ENCODE measurements at places on chromosomes 6 and 20. TPM values are rescaled to one million over a fixed set of nuclear protein-coding genes. Genes with fewer than 3 reads are reported as not detected.

Gene ZC2HC1B
- not detected for total RNA-seq

- peak; percentile 24 for DNase-seq
- H3K4me3 ChIP-seq: no peak overlapping the region
- peaks cover 26% of the 10 kb centered on the region for H3K4me1 ChIP-seq
- H3K36me3 ChIP-seq: no peaks in the 10 kb centered on the region
- no peak overlapping the region for H3K27ac ChIP-seq
Measured at GRCh38 chr20:47762699-47763268, 22.5 kb downstream of the SULF2 start.

Gene PRRT1
- total RNA-seq: 2.9 TPM

Gene CLIC5
- total RNA-seq: 3.3 TPM

DNA sequence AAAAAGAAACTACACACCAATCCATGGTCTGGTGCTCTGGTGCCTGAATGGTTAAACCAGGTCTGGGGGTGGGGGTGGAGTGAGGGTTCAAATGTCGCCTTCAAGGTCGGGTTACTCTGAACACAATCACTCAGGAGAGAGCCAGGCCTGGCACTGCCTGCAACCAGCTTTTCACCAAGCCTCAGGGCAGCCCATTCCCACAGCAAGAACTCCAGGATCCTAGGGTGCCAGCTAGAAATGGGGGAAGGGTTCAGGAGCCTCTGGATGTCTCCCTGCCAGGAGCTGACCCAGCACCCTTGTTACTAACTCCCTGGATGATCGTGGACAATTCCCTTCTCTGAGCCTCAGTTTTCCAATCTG is 6.7 kb downstream of the SDC4 start:
- peaks cover 98% of the 10 kb centered on the region for H3K36me3 ChIP-seq
- H3K4me3 ChIP-seq: peak overlapping the region; percentile 95

Gene ADGRB3
- 0.09 TPM for total RNA-seq

GRCh38 chr20:11919581-11919980 is 1.9 kb downstream of the BTBD3 start:
- H3K27ac ChIP-seq: no peak overlapping the region
- H3K4me3 ChIP-seq: no peak overlapping the region
- no peaks in the 10 kb centered on the region for H3K36me3 ChIP-seq
- no peaks in the 10 kb centered on the region for H3K27me3 ChIP-seq
- DNase-seq: no peak

DNA sequence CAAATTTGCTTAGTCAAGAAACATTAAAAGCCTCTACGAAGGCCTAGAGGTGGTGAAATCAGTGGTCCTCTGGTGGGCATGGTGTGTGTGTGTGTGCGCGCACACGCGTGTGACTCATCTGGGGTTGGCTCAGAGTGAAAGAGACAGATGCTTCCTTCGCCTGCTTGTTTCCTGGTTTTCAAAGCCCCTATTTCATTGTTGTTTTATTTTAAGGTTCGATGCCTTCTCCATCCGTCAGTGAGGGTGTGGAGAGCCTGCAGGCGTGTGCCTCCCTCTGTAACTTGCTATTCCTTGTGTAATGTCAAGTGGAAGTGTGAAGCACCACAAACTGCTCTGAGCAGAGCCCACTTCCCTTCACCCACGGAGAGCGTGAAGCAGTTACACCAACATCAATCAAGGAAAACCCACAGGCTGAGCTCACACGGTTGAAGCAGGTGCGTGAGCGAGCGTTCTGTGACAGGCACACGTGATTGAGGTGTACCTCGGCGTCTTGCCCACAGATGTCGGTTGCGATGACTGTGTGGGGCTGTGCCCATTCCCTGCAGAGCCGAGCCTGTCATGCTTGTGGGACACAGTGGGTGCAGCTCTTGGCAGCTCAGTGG is 233.9 kb downstream of the PRL start:
- peaks cover 13% of the 10 kb centered on the region for H3K4me1 ChIP-seq

- H3K27ac ChIP-seq: no peak overlapping the region
- H3K4me3 ChIP-seq: no peak overlapping the region
- H3K4me1 ChIP-seq: no peaks in the 10 kb centered on the region
- H3K27me3 ChIP-seq: peaks cover 53% of the 10 kb centered on the region
- DNase-seq: no peak
Measured at GRCh38 chr6:170045563-170045960, 245.3 kb downstream of the DLL1 start.

- peak overlapping the region; percentile 28 for H3K27ac ChIP-seq
- H3K4me3 ChIP-seq: no peak overlapping the region
- no peak for DNase-seq
- H3K4me1 ChIP-seq: peaks cover 8% of the 10 kb centered on the region
- H3K27me3 ChIP-seq: no peaks in the 10 kb centered on the region
Measured at GRCh38 chr6:14665827-14666724, 548.5 kb downstream of the CD83 start.

Gene SAPCD1
- total RNA-seq: 26.6 TPM

DNA sequence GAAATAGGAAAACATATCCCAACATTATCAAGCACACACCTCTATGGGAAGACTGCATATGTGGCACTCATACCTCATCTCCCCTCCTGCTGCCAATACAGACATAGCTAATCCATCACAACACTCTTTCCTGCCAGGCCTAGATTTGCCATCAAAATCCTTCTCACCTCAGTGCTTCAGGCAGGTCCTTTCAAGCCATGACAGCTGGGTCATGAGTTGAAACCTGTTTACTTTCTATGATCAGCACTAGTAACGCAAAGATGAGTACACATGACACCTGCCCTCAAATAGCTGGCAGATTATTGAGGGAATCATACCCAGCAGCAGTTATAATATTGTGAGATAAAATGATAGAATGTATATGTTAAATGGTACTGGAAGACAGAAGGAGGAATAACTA is 183.1 kb downstream of the AIG1 start:
- no peak overlapping the region for H3K27ac ChIP-seq
- H3K36me3 ChIP-seq: no peaks in the 10 kb centered on the region
- H3K27me3 ChIP-seq: no peaks in the 10 kb centered on the region

Gene PAX1
- not detected for total RNA-seq

Gene CTSZ
- total RNA-seq: 158 TPM

Gene FRK
- total RNA-seq: 21.2 TPM

DNA sequence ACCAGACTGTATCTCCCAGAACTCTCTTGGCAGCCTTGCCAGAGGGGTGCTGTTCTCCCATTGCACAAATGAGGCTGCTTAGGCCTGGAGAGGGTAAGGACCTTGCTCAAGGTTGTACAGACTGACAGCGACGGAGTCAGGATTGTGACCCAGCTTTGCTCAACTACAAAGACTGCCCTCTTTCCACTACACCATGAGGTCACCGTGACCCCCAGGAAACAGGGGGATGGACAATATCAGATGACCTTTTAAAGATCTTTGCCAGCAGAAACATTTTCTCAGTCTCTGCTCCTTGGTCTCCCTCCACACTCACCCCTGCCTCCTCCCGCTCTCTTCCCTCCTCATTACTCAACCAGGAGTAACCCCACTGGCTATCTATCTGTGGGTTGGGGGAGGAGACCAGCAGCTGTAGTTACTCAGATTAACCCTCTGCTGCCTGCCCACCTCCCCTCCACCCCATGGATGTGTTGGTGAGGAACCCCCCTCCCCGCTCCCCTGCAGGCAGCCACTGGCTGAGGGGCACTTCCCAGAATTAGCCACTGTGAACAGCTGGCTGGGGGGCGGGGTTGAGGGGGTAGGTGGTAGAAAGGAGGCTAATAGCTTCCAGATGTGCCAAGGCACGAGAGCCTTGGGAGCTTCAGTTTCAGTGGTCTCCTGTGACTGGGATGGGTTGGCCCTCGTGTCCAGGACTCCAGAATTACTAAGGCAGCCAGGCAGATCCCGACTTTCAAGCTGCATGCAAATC is 26.9 kb upstream of the MRPS18A start:
- no peak for DNase-seq
- no peak overlapping the region for H3K4me3 ChIP-seq
- H3K4me1 ChIP-seq: peaks cover 7% of the 10 kb centered on the region
- H3K36me3 ChIP-seq: no peaks in the 10 kb centered on the region

GRCh38 chr6:143679041-143679440 is 1.3 kb downstream of the PHACTR2 start:
- peak overlapping the region; percentile 76 for H3K4me3 ChIP-seq
- peaks cover 28% of the 10 kb centered on the region for H3K4me1 ChIP-seq
- no peaks in the 10 kb centered on the region for H3K27me3 ChIP-seq
- no peak for DNase-seq
- H3K36me3 ChIP-seq: peaks cover 17% of the 10 kb centered on the region

GRCh38 chr6:69408886-69409285 is 387.9 kb downstream of the LMBRD1 start:
- no peaks in the 10 kb centered on the region for H3K36me3 ChIP-seq
- H3K27me3 ChIP-seq: no peaks in the 10 kb centered on the region
- H3K4me1 ChIP-seq: no peaks in the 10 kb centered on the region
- no peak for DNase-seq
- no peak overlapping the region for H3K4me3 ChIP-seq

GRCh38 chr6:142444881-142445301 is 143.1 kb downstream of the ADGRG6 start:
- no peak overlapping the region for H3K27ac ChIP-seq
- no peak overlapping the region for H3K4me3 ChIP-seq
- H3K36me3 ChIP-seq: peaks cover 11% of the 10 kb centered on the region
- H3K4me1 ChIP-seq: no peaks in the 10 kb centered on the region
- DNase-seq: no peak

Gene PPP1R16B
- not detected for total RNA-seq

DNA sequence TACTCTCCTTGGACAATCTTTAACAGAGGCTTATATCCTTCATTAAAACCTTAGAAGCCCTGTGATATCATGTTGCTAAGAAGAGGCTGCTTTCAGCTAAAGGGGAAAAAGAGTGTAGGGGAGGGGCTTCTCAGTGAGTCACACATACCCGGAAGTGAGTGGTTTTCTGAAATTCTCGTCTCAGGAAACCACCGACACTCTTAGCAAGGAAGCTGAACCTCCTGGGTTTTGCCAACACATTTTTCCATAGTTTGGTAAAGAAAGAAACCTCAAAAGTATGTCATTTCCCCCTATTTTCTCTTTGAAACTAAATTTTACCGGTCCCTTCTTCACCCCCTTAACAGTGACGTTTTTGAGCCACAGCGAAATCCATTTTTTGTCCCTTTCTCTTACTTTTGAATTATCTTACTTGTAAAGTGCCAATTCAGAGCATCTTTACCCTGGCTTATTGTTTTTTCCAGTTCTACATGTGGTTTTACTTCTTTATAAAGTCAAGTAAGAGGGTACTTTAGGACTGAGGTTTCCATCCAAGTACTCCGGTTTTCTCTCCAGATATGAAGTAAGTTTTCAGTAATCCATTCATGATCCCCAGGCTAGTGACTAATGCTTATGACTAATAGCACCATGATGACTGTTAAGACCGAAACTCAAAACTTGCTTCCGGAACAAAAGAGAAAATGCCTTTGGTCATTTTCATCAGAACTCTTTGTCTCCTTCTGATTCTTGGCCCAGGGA is 219.3 kb downstream of the ARHGAP18 start:
- H3K27me3 ChIP-seq: no peaks in the 10 kb centered on the region
- peak overlapping the region; percentile 99 for H3K27ac ChIP-seq
- H3K36me3 ChIP-seq: peaks cover 25% of the 10 kb centered on the region
- H3K4me3 ChIP-seq: peak overlapping the region; percentile 59

Gene SLC22A2
- not detected for total RNA-seq

DNA sequence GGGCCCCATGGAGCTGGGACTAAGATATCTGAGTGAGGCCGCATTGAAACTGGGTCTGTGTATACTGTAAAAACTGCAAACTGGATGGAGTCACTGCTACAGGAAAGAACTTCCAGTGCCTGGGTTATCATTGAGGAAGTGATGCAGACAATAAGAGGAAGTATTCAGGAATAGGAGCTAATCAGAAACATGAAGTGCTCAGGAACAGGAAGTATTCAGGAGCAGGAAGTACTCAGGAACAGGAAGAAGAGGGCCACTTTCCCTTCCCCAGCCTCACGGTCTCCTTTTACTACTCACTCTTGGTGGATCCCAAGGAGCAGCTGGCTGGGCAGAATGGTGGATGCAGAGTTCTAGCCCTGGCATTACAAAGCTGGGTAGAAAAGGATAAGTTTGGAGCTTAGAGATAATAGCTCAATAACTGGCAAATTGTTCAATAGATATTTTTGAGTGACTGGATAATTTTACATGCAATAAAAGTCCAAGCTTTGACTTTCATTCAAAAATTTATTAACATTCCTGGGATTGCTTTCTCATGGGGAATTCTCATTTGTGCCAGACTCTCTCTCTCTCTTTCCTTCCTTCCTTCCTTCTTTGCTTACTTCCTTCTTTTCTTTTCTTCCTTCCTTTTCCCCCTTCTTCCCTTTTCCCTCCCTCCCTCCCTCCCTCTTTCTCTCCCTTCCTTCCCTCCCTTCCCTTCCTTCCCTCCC is 82.2 kb upstream of the PAX1 start:
- no peak overlapping the region for H3K4me3 ChIP-seq
- H3K27me3 ChIP-seq: peaks cover 16% of the 10 kb centered on the region
- no peaks in the 10 kb centered on the region for H3K4me1 ChIP-seq
- no peak for DNase-seq

- H3K27ac ChIP-seq: no peak overlapping the region
- no peaks in the 10 kb centered on the region for H3K4me1 ChIP-seq
- H3K4me3 ChIP-seq: no peak overlapping the region
- no peak for DNase-seq
Measured at GRCh38 chr6:84074988-84075781, 41.6 kb downstream of the MRAP2 start.

Gene RCAN2
- 2.2 TPM for total RNA-seq

- H3K27me3 ChIP-seq: peaks cover 64% of the 10 kb centered on the region
- peaks cover 5% of the 10 kb centered on the region for H3K36me3 ChIP-seq
- DNase-seq: no peak
- no peaks in the 10 kb centered on the region for H3K4me1 ChIP-seq
- no peak overlapping the region for H3K27ac ChIP-seq
- no peak overlapping the region for H3K4me3 ChIP-seq
Measured at GRCh38 chr20:63357921-63358905, 2.9 kb downstream of the CHRNA4 start.

DNA sequence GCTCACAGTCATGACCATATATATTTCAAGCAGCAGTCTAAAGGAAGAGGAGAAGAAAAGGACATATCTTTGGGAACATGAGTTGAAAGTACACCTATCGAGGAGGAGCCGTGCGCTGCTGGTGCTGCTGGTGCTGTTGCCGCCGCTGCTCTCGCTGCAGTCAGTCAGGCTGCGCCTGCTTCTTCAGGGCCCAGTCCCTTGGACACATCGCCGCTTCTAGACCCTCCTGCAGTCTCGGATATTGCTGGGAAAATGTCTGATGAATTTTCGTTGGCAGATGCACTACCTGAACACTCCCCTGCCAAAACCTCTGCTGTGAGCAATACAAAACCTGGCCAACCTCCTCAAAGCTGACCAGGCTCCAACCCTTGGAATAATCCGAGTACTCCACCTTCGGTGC is 8.2 kb upstream of the ASCC3 start:
- no peak for DNase-seq
- no peaks in the 10 kb centered on the region for H3K4me1 ChIP-seq
- H3K27ac ChIP-seq: no peak overlapping the region
- no peak overlapping the region for H3K4me3 ChIP-seq
- no peaks in the 10 kb centered on the region for H3K27me3 ChIP-seq

Gene CD109
- total RNA-seq: 3.6 TPM

Gene SLC35F1
- total RNA-seq: not detected

- no peak for DNase-seq
- peaks cover 83% of the 10 kb centered on the region for H3K36me3 ChIP-seq
- no peaks in the 10 kb centered on the region for H3K27me3 ChIP-seq
- peaks cover 37% of the 10 kb centered on the region for H3K4me1 ChIP-seq
Measured at GRCh38 chr20:50194422-50194830, 3.8 kb downstream of the CEBPB start.

Gene C4A
- 20.8 TPM for total RNA-seq

Gene ACAT2
- total RNA-seq: 108 TPM

- no peak for DNase-seq
- no peak overlapping the region for H3K4me3 ChIP-seq
- H3K27ac ChIP-seq: no peak overlapping the region
- H3K36me3 ChIP-seq: no peaks in the 10 kb centered on the region
- H3K27me3 ChIP-seq: peaks cover 66% of the 10 kb centered on the region
Measured at GRCh38 chr6:44737829-44738528, 350.5 kb downstream of the CDC5L start.
